Left ventricle myocardium superior (tissue), 1 donor: ENCODE measurements at places on chromosomes 6 and 20.

- no peak for DNase-seq
Observed at GRCh38 chr6:26097268-26097875, 10.1 kb downstream of the HFE start.

- DNase-seq: peak; percentile 82
Observed at GRCh38 chr20:57392512-57393271, 1.5 kb downstream of the RBM38 start.

DNA sequence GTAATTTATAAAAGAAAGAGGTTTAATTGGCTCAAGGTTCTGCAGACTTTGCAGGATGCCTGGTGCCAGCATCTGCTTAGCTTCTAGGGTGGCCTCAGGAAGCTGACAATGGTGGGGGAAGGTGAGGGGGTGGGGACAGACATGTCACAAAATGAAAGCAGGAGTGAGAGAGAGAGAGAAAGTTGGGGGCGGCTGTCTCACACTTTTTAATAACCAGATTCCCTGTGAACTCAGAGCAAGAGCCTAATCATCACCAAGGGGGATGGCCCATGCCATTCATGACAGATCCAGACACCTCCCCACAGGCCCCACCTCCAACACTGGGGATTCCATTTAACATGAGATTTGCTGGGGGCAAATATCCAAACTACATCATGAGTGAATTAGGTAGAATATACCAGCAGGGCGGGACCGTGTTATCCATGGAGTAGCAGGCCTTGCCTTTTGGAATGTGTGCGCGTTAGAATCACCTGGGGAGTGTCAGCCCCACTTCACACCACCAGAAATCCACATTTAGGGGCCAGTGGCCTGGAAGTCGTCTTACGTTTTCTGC is 258.8 kb downstream of the CDH4 start:
- no peak for DNase-seq

DNA sequence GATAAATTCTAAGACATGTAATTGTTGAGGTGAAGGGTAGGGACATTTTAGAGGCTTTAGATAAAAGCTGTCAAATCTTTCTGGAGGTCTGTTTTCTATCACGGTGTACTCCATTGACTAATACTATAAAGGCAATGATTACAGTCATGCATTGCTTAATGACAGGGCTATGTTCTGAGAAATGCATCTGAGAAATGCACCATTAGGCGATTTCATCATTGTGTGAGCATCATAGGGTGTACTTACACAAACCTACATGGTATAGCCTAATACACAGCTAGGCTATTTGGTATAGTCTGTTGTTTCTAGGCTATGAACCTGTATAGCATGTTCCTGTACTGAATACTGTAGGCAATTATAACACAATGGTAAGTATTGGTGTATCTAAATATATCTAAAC is 71.3 kb upstream of the FYN start:
- no peak for DNase-seq

- no peak for DNase-seq
Observed at GRCh38 chr6:111536910-111537527, 54.0 kb upstream of the REV3L start.

DNA sequence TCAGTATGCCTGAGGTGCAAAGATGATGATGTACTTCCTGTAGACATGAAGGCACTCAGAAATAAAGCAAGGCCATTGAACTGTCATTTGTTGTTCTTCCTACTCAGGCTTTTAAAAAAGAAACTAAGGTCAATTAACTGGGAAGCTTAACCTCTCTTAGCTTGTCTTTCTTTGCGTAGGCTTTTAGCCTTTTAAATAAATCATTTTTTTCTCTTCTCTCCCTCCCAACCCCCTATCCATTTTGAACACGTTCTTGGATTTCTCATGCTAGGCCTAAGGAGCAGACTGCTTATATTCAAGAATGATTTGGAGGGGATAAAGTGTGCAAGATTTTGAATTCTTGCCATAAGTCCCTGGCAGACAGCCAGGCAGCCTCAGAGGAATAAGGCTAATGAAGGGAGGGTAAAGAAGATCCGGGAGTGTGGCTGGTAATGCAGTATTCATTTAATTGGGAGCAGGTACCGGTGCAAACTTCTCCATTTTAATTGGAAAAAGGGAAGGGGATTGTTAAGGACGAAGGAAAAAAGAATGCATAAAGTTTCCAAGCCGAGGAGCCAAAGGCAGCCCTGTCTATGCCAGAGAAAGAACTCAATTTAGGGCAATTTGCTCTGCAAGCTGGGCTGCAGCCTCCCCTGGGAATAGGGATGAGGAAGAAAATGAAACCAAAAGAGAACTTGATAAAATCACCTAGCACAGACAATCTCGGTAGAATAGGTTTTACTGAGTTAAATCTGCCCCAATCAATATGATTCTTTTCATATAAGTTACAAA is 343.8 kb upstream of the MMS22L start:
- DNase-seq: peak; percentile 22

DNA sequence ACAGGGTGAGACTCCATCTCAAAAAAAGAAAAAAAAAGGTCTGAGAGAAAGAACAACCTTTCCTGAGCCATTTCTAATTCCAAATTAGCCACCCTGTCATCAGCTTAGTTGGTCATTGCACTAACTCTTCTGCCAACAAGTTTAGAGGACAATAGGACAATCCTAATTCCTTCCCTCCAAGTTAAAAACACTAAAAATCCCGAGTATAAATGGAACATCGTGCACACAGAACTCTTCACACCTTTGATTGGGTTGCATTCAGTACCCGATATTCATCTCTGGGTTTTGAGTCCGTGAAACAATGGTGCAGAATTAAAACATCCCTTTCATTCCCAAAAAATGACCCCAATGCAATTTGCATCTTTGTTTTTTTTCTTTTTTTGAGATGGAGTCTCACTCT is 23.0 kb downstream of the PARD6B start:
- DNase-seq: no peak

DNA sequence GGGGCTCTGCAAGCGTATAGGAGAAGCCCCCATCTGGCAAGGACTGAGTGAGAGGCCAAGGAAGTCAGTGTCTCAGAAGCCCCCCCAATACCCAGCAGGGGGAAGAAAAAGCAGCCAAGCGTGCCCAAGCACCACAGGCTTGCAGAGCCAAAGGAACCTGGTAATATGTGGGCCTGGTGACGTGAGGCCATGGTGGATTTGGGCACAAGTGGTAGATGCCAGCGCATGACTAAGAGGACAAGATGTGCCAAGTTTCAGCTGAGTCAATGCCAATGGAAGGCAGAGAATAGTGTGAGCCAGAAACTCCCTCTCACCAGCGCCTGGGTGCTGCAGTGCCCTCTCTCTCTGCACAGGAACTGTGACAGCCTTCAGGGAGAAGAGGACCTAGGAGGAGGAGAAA is 110.0 kb downstream of the QRSL1 start:
- peak; percentile 55 for DNase-seq

DNA sequence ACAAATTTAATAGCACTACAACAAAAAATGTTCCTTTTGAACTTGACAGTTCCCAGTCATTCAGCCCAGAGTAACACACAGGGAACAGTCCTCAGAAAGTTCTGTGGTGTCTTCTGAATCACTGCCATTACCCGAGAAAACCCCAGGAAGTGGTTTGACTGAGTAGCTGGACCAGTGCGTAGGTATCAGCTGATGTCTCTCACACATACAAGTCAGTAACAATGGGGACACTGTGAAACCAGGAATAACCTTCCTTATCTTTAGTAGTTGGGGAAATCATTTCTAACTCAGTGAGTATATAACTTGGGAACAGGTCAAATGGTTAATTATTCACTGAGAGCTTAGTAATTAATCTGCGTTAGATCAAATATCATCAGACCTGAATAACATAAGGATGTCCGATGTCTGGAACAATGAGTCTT is 73.1 kb downstream of the HIVEP2 start:
- DNase-seq: no peak

DNA sequence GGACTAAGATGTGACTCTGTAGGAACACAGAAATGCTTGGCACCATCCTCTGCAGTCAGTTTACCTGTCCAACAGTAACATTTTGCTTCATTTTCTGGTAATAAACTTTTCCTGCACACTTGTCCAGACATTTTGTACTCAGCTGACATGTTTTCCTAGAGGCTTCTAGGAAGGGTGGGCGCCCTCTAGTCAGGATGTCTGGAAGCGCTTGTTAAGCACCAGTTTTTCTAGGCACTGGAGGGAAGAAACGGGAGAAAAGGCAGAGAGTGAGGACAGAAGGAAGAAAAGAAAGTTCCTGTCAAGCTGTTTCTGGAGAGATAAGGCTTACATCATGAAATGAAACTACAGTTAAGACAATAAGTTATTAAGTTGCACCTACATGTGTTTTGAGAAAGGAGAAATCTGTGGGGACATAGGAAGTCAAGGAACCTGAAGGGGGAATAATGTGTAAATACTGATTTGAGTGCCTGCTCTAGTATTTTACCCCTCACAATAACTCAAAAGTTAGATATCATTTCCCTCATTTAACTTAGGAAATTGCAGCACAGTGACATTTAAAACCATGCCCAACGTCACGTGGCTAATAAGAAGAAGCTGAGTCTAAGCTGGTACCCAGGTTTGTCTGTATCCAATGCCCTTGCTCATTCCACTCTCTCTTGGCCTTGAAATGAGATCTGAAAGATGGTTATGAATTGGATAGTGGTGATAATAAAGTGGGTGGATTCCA is 42.7 kb upstream of the TNFRSF21 start:
- DNase-seq: no peak

DNA sequence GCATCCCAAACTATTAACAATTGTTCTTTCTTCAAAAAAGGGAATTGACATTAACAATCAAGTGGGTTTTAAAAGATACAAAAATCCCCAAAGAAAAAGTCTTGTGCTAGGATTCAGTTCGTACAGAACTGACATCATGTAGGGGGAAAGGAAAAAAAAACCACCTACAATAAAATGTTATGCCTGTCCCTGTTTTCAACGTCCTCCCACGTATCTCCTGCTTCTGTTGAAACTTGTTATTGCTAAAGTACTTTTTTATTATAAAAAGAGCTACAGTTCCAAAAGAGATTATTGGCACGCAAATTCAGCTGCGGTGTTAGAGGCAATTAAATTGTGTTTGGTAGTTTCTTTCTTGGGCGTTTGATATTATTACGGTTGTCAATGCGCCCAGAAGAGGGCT is 102.8 kb upstream of the PHACTR1 start:
- DNase-seq: no peak

GRCh38 chr6:142400495-142400894 is 98.7 kb downstream of the ADGRG6 start:
- DNase-seq: no peak

GRCh38 chr6:43286980-43287716 is 10.9 kb upstream of the SLC22A7 start:
- no peak for DNase-seq

GRCh38 chr6:170083236-170084051 is 207.4 kb downstream of the DLL1 start:
- DNase-seq: no peak

GRCh38 chr6:2215342-2215741 is 30.1 kb downstream of the GMDS start:
- no peak for DNase-seq

GRCh38 chr20:37869334-37869861 is 33.5 kb upstream of the VSTM2L start:
- DNase-seq: no peak

DNA sequence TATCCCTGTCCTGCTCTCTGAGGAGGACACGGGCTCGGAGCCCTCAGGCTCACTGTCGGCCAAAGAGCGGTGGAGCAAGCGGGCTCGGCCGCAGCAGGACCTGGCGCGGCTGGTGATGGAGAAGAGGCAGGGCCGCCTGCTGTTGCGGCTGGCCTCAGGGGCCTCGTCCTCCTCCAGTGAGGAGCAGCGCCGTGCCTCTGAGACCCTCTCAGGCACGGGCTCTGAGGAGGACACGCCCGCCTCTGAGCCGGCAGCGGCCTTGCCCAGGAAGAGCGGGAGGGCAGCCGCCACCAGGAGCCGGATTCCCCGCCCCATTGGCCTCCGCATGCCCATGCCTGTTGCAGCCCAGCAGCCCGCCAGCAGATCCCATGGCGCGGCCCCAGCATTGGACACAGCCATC is 14.2 kb upstream of the SLC22A7 start:
- DNase-seq: peak; percentile 20

DNA sequence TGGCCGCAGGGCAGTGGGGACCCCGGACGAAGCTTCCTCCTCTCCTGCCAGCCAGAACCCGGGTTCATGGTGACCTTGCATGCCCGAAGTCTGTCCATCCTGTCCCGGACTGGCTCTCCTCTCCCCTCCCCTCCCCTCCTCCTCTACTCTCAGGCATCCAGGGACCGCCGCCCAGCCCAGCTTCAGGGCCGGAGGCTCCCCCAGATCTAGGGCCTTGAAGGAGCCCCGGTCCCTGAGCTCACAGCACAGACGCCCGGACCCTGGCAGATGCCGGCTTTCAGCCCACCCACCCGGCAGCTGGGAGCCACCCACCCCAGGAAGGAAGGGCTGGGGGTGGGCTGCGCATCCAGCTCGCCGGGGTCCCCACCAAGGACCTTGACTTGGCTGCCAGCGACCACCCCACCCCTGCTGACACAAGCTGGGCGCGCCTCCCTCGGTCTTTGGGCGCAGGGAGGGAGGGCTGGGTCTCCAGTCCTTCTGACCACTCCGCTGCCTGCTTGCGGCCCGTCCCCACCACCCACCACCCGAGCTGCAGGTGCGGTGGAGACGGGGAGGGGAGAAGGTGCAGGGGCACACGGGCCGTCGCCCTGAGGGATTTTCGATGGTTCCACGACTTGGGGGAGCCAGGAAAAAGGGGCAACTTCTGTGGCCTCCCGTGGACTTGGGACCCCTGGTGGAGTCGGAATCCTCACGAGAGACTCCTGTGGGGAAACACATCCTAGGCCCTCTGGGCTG is 5.8 kb upstream of the ABHD16B start:
- DNase-seq: no peak

- peak; percentile 77 for DNase-seq
Observed at GRCh38 chr6:53483423-53484353, 61.2 kb downstream of the GCLC start.

- no peak for DNase-seq
Observed at GRCh38 chr6:109450801-109451200, 4.8 kb downstream of the MICAL1 start.

GRCh38 chr20:34388000-34388399 is 24.9 kb downstream of the ITCH start:
- no peak for DNase-seq

GRCh38 chr6:39221779-39222641 is 7.3 kb downstream of the KCNK5 start:
- DNase-seq: no peak

GRCh38 chr6:136989571-136990241 is 55.1 kb downstream of the IL20RA start:
- DNase-seq: peak; percentile 65

DNA sequence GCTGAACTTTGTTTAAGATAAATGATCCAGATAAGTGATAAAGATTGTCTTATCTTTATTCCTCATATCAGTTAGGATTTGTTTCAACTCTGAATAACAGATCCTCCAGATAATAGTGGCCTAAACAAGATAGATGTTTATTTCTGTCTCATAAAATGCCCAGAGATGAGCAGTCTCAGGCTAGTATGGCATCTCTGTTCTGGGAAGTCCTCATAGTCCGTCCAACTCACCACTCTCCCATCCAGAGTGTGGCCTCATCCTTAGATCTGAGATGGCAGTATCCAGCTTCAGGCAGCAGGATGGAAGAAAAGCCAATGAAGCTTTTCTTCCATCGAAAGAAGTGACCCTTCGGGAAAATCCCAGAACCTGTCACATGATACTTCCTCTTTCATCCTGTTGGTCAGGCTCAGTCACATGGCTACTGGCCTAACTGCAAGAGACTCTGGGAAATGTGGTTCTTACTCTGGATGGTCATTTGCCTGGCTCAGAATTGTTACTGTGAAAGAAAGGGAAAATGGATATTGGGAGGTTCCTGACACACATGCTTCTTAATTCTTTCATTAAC is 29.4 kb upstream of the TAGAP start:
- DNase-seq: no peak
